T-helper 2 cell treated with Interferon-gamma antibody and Interleukin-4, amounts not matched to agents 100 ng/mL and 5 ng/mL, for 36 hours (primary cell): ENCODE measurements at places on chromosomes 4 and X. TPM values are rescaled to one million over a fixed set of nuclear protein-coding genes. Genes with fewer than 3 reads are reported as not detected.

The ALPK1 gene
- 9.0 and 9.6 TPM in 2 replicates for total RNA-seq

The GPRASP2 gene
- 0.25 and 0.30 TPM in 2 replicates for total RNA-seq

The PSAPL1 gene
- not detected in 2 replicates for total RNA-seq

The PALLD gene
- total RNA-seq = 8.6 and 8.8 TPM in 2 replicates

The ADGRG2 gene
- total RNA-seq = not detected in 2 replicates
